ENCODE measurements at places on chromosomes 7 and 10. TPM values are rescaled to one million over a fixed set of nuclear protein-coding genes. Genes with fewer than 3 reads are reported as not detected.

The TRA2A gene
- total RNA-seq: 36.6 TPM

The EBLN1 gene
- total RNA-seq: not detected

The MBL2 gene
- not detected for total RNA-seq

The ALKBH4 gene
- 9.3 TPM for total RNA-seq

The DEPP1 gene
- total RNA-seq: 79.2 TPM

The NPFFR1 gene
- under 0.01 TPM for total RNA-seq
